ENCODE measurements at places on chromosomes 5 and 9.

GRCh38 chr9:134730761-134731496, 89.3 kb downstream of the COL5A1 start:
- DNase-seq, result no peak

DNA sequence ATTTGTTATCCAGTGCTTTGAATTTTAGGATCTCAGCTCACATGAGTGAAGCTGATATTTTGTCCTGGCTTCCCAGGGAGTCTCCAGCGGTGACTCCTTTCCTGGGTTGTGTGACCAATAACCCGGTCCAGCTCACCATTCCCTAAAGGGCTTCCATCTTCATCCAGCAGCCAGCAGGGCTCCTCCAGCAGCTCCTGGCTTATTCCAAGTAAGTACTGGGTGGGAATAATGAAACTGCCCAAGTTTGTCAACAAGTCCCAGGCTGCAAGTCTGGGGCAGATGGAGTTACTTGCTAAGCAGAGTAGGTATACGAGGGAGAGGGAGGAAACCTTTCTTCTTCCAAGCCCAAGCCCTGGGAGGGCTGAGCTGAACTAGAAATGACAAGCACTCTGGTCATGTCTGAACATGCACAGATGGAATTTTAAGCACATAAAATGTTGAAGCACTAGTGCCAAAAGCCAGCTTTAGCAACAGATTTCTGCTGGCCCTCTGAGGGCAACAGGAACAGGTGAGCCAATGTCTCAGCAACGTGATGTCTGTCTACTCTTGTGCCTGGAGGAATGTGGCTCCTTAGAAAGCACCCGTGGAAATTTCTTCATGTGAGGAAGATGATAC, 153.7 kb upstream of the DAPK1 start:
- DNase-seq, result no peak

DNA sequence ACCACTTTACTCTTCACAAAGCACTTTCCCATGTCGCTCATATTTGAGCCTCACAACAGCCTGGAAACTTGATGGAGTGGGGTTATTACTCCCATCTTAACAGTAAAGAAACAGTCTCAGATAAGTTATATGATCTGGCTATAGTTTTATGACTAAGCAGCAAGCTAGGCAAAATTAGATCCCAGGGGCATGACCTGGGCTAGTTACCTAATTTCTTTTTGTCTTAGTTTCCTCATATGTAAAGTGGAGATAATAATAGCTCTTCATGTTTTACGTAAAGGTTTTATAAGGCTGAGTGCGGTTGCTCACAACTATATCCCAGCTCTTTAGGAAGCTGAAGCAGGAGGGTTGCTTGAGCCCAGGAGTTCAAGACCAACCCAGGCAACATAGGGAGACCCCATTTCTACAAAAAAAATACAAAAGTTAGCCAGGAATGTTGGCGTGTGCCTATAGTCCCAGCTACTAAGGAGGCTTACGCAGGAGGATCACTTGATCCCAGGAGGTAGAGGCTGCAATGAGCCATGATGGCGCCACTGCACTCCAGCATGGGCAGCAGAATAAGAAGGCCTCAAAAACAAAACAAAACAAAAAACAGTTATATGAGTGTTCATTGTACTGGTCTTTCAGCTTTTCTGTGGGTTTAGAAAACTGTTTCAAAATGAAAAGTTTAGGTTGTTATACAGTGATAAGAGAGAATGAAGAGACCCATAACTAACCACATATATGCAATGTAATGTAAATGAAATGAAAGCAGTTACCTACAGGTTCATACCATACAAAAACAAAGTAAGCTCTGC, 6.5 kb upstream of the PLIN2 start:
- DNase-seq, result no peak

- no peak for DNase-seq
Measured at GRCh38 chr5:157963761-157964160, 104.8 kb upstream of the CLINT1 start.

DNA sequence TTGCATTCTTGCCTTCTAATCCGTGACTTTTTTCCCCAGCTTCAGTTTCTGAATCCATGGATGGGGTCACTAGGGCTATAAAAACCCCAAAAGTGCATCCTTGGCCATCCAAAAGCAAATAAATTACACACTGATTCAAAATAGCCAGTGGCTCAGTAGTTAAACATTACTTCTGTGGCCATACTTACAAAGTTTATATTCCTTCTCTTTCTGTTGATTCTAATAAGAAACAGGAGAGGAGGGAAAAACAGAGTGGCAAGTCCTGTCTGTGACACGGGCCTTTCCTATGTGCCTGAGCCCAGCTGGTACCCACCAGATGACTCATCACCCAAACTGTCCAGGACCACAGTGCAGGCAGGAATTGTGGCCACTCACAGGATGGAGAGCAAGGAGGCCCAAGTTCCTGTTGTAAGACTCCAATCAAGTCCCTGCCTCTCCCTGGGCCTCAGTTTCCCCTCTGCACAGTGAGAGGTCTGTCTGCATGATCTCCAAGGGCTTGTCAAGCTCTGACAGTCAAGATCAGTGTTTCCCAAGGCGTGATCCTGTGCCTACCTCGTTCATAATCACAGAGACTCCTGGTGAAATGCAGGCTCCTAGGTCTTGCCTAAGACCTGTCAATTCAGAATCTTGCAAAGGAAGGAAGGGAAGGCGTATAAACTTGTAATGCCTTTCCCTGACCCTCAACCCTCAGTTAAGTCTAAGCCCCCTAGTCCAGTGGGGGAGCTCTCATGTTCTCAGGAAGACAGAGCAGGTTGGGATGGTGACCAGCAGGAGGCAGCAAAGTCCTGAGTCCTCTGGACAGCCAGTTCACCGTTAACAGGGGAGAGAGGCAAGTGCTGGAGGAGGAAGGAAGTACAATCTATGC, 29.5 kb downstream of the TNIP1 start:
- DNase-seq, result peak; percentile 82

DNA sequence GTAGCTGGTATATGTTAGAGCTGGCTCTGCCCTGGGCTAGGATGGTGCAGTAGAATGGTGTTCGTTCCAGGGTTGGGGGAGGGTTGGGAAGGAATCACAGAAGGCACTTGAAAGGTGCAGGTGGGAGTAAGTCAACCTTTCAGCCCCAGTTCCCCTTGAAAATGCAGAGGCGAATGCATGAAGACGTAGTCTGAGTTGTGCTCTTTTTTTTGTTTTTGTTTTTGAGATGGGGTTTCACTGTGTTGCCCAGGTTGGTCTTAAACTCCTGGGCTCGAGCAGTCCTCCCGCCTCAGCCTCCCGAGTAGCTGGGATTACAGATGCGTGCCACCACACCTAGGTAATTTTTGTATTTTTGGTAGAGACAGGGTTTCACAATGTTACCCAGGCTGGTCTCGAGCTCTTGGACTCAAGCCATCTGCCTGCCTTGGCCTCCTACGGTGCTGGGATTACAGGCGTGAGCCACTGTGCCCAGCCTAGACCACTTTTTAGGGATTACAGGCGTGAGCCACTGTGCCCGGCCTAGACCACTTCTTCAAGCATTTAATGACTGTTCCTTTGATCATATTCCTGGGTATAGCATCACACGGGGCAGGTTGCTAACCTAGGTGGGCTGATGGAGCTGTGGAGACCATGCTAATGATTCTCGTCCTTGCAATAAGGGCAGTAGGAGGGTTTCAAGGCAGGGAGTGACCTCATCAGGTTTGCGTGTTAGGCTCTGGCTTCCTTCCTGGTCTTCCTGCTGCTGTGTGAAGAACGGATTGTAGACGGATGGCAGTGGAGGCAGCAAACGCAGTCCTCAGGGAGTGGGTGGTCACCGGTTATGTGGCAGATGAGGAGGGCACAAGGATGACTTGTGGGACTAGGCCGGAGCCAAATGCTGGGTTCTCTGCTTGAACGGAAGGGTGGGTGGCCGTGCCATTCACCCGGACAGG, 13.7 kb downstream of the EHMT1 start:
- DNase-seq, result no peak

GRCh38 chr5:172374783-172375182, 79.5 kb downstream of the SH3PXD2B start:
- no peak for DNase-seq
